ENCODE measurements at places on chromosomes 2 and 18.
A peak's percentile ranks its signal among the peaks of the same experiment; 100 is the strongest.

- DNase-seq = no peak
Measured at GRCh38 chr2:75586971-75587370, 26.2 kb upstream of the EVA1A start.

- DNase-seq = no peak
Measured at GRCh38 chr2:85922199-85922598, 33.4 kb upstream of the ST3GAL5 start.

- DNase-seq = no peak
Measured at GRCh38 chr18:76974386-76974785, 152.0 kb downstream of the ZNF236 start.

GRCh38 chr2:12060886-12061285 lies 314.5 kb downstream of the LPIN1 start:
- no peak for DNase-seq

DNA sequence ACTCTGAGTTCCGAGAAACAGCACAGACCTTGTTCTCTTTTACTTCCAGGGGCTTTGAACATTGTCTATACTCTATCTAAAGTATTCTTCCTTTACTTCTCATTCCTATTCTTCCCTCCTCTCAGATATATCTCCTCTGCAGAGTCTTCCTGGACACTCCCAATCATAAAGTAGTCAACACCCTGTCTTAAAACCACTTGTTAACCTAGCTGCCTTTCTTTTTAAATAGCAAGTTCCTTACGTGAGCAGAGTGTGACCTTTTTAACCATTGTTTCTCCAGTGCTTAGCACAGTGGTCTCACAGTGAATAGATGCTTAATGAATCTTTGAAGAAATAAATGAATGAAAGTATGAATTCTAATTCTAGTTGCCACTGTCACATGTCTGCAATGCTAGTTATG lies 47.4 kb downstream of the PTRHD1 start:
- DNase-seq = no peak

GRCh38 chr2:133483181-133483580 lies 85.1 kb downstream of the NCKAP5 start:
- DNase-seq = peak; percentile 31

GRCh38 chr2:241036964-241037421 lies 38.6 kb downstream of the SNED1 start:
- no peak for DNase-seq

GRCh38 chr2:18276583-18277075 lies 283.8 kb downstream of the RDH14 start:
- DNase-seq = no peak

- DNase-seq = no peak
Measured at GRCh38 chr18:38571651-38572050, 1006.1 kb upstream of the CELF4 start.

DNA sequence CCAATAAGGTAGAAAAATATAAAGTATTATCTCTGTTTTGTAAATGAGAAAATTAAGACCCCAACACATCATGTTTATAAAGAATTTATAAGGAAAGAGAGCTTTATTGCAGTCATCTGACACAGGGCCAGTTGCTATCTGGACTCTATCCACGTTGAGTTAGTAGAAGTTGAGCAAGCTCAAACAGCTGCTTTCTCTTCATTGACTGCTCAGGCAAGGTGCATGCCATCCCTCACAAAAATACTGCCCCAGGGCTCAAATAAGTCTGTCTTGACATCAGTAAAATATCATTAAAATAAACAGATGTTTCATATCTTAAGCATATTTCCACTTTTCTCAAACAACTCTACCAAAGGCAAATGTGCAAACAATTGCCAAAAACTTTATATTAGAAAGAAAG lies 14.8 kb downstream of the COL5A2 start:
- DNase-seq = no peak

GRCh38 chr2:28527196-28527595 lies 31.3 kb downstream of the PLB1 start:
- no peak for DNase-seq

GRCh38 chr2:84276590-84277255 lies 182.4 kb downstream of the SUCLG1 start:
- DNase-seq = no peak

GRCh38 chr2:228615496-228615895 lies 434.0 kb upstream of the SPHKAP start:
- DNase-seq = no peak

DNA sequence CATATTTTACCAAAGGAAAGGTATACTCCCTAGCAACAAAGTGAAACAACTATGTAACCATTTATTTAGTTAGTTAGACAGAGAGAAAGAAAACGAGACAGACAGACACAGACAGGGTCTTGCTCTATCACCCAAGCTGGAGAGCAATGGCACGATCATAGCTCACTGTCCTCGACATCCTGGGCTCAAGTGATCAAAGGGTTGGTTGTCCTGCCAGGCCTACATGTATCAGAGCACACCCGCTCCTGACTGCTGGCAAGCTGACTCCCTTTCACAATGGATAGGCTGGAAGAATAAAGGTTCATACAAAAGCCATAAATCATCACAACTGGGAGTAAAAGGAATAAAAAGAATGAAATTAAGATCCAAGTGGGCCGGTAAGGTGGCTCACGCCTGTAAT lies 53.5 kb downstream of the ATL2 start:
- no peak for DNase-seq

- no peak for DNase-seq
Measured at GRCh38 chr2:126227250-126227649, 428.7 kb upstream of the GYPC start.

GRCh38 chr2:134258684-134259388 lies 5.0 kb downstream of the MGAT5 start:
- no peak for DNase-seq

- no peak for DNase-seq
Measured at GRCh38 chr2:100619951-100620350, 57.2 kb downstream of the PDCL3 start.

DNA sequence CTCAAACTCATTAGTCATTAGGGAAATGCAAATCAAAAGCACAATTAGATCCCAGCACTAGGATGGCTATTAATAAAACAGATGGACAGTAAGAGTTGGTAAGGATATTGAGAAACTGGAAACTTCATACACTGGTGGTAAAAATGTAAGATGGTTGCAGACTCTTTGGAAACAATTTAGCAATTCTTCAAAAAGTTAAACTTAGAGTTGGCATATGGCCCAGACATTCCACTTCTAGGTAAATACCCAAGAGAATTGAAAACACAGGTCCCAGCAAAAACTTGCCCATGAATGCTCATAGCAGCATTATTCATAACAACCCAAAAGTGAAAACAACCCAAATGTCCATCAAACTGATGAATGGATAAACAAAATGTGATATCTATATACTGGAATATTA lies 84.9 kb upstream of the ZFP36L2 start:
- DNase-seq = no peak

DNA sequence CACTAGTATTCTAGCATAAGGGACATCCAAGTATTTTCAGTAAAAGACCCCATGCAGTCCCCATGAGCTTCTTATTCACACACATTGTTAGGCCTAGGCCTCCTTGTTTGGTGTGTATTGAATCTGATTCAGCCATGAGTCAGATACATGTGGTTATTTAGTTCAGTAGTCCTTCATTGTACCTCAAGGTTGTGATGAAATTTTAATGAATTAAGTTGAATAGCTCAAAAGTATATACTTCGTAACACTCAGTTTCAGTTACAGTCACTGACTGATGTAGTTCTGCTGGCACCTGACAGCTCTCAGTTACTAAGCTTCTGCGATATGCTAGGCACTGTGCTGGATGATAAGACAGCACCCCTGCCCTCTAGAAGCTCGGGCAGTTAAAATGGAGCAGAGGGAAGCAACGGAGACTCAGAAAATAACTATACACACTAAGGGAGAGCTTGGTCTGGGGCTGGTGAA lies 86.4 kb downstream of the XRCC5 start:
- DNase-seq = no peak

GRCh38 chr2:61356958-61357350 lies 113.9 kb downstream of the USP34 start:
- DNase-seq = no peak

DNA sequence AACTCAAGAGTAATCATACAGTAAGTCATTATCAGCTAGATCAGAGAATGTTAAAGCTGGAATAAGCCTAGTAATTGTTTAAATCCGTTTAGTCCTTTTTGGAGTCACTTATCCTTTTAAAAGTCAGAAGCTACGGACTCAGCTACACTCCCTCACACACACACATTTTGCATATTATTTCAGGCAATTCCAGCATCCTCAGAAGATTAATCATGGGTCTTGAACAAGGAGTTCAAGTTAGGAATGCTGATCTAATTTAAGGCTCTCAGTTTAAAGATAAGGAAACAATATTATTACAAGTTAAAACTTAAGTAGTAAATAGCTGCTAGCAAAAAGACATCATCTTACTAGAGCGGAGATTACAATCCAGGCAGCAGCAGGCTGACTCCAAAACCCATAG lies 74.3 kb downstream of the GTF3C3 start:
- no peak for DNase-seq

DNA sequence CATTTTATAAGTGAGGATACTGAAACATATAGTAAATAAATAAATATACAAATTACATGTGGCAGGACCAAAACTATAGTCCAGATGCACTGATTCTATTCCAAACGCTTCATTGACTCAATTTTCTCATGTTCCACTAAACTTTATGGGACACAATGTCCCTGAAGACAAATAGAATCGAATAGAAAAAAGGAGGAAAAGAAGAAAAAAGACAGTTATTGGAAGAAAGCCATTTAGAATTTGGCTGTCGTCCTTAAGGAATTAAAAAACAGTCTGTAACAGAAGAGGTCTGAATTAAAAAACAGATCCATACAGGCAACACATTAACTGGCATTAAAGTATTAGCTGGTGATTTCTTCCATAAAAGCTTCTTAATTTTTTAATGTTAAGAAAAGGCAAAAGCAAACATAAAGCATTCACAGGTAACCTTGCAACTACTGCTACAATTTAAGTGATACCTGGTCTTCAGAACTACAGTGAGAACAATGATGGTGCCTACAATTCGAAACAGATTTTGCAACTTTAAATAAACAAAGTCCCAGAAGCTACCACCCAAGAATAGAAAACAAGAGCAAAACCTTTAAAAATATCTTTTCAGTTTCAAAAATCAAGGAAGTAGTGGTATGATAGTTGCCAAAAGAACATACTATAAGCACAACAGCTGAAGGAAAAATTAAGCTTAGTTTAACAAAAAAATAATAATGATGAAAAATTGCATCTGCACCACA lies 17.4 kb upstream of the CHAC2 start:
- no peak for DNase-seq

DNA sequence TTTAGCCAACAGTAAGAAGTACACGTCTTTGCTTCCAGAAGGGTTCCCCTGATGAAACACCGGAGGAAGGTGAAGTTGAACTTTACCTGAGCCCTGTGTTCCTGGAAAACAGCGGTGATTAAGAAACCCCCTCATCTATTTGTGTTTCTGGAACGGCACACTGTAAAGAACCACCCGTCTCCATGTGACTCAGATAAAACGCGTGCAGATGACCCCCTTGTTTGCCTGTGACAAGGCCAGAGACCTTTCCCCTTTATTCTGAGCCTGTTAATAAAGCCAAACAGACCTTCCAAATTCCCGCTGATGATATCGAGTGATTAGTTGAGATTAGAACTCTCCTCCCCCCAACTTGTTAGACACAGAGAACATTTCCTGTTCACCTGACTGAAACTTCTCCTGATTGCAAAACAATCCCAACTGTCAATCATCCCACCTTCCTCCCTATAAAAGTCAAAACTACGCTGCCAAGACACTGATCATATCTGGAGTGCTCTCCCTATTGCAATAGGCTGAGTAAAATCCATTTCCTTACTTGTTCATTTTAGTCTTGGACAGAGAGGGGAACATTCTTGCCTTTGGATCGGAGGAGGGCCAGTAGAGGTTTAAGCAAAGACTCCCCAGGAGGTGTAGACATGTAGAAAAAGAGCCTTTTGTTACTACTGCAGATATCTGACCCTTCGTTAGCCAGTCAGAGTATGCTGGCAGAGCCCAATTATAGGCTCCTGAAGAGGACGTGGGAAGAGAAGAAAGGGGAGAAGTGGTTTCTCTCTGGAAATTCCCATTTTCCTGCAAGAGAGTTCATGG lies 914 bp upstream of the IWS1 start:
- DNase-seq = peak; percentile 43

DNA sequence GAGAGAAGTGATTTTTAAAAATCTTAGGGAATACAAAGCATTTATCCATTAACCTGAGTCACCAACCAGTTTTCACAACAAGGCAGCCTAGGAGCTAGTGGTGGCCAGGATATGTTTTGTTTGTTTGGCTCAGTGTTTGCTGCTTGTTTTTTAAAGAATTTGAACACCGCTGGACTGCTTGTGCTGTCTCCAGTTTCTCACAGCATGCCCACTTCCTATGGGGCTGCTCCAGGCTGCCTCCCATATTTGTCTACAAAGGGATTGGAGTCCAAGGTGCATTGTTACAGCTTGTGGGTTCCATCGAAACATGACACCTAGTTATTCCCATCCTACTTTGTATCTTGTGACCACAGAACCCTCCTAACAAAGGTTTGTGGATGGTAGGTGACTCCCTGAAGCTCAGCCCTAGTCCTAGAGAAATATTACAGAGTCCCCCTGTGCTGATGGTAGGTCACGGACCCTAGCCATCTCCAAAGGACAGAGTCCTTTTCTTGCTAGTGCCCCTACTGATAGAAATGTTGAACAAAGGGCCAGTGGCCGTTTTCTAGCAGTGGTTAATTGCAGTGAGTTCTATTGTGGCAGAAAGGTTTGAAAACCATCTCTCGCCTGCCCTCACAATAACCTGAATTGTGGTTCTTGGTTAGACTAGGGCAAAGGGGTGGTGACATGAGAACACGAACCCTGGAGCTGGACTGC lies 23.2 kb downstream of the GPR39 start:
- DNase-seq = no peak

DNA sequence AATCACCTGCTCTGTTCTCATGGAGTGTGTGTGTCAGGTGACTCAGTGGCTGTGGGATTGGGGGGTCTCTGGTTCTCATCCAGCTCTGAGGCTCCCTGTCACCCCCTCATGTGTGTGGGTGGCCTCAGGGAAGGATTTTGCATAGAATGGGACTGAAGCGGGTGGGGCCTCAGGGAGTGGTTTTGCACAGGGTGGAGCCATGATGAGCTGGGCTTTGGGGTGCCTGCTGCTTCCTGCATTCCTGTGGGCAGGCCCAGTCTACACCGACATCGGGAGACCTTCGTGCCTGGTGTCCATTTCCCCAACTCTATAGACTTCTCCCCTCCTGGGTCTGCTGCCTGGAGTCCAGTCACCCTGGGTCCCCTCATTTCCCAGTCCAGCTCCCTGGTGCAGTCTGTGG lies 59.7 kb downstream of the VAPA start:
- no peak for DNase-seq

DNA sequence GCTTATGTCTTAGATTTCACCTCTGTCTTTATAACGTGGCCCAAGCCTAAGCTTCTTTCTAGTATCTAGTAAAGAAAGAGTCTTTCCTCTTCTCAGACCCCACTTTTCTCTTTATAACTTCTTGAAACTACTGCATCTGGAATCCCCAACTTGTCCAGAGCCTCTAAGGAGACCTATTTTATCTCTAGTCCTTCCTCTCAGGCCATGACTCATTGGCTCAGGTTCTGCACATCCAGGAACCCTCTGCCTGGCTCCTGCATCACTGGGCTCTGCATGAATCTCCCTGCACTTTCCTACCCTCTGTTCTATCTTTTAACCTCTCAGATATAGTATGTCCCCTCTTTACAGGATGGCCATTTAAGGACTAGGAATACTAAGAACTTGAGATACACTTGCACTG lies 124.7 kb downstream of the DNAH6 start:
- no peak for DNase-seq
